ENCODE measurements at places on chromosomes 1 and 21.

DNA sequence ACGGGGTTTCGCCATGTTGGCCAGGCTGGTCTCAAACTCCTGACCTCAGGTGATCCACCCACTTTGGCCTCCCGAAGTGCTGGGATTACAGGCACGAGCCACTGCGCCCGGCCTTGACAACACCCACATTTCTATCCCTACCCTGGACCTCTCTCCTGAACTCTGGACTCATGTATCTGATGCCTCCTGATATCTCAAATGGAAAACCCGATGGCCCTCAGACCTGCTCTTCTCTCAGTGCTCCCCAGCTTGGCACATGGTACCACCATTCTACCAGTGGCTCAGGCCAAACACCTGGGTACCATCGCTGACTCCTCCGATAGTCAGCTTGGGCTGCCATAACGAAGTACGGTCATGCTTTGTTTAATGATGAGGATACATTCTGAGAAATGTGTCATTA lies 8.5 kb upstream of the RHBG start:
- DNase-seq: no peak

DNA sequence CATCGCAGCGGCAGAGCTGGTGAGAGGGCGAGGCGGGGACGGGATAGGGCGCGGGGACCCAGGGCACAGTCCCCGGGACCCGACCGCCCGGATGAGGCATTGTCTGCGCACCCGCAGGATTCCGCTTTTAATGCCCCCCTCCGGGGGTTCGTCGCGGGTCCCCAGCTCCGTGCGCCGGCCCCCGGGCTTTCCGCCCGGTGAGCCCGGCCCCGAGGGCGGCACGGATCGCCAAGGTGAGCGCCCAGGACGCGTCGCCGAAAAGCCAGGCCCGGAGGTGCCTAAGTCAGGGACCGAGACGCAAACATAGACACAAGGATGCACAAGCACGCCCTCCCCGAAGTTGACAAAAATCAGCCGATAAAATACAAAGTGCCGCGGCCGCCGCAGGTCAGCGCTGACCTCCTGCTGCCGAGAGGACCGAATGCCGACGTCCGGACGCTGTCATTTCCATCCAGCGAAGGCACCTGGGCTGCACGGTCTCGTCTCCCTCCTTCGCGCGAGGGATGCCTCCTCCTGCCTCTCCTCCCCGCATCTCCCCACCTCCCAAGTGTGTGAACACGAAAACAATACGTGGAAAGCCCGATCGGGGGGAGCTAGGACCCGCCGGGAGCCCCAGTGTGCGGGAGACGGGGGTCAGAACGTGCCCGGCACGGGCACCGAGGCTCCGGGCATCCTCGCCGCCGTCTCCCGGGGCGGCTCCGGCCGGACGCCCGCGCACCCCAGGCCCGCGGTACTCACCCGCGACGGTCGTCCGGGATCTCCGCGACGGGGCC lies 101.1 kb upstream of the SOD1 start:
- peak; percentile 43 for DNase-seq

GRCh38 chr21:29416268-29416667 lies 117.5 kb downstream of the BACH1 start:
- no peak for DNase-seq

DNA sequence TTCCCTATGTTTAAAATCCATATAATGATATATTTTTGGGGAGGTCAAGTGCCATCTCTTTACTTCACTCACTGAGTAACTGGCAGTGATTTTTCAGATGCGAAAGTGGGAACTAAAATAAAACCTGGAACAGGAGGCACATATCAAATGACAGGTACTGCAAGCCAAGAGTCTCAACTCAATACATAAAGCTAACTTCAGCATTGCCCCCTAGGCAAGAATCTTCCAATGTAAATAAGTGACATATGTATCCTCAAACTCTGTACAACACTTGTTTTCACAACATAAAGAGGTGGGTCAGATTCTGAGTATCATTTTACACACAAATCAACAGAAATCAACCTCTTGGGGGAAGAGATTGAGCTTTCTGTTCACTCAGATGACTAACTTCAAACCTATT lies 18.1 kb downstream of the DCAF8 start:
- no peak for DNase-seq

DNA sequence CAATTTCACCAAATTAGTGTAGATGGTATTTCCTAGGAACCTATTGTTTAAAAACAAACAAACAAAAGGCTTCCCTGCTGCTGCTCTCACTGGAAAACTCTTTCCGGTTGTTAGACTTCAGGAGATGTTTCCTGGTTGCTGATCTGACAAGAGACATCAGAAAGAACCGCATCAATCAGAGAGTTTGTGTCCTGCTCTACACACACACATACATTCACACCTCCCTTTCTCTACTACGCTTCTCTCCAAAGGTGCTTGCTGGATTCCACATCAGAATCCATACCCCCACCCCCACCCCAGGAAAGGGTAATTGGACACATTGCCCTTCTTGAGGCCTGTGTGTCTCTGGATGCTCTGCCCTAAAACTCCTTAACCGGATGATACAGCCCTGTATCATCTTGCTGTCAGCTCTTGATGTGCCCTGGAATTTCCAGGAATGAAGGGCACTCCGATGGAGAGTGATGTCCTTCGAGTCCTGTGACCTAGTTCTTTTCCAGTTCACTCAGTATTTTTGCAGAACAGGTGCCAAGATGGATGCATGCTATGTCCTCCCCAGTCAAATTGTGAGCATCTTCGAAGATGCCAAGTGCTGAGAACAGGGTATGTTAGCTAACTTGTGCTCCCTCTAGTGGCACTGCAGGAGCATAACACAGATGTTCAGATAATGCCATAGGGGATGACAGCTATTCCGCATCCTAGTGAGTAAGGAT lies 113.7 kb upstream of the SLC35F3 start:
- peak; percentile 79 for DNase-seq

GRCh38 chr21:36403713-36404112 lies 18.5 kb downstream of the CHAF1B start:
- no peak for DNase-seq

- no peak for DNase-seq
Measured at GRCh38 chr1:211683396-211684297, 8.2 kb upstream of the NEK2 start.

DNA sequence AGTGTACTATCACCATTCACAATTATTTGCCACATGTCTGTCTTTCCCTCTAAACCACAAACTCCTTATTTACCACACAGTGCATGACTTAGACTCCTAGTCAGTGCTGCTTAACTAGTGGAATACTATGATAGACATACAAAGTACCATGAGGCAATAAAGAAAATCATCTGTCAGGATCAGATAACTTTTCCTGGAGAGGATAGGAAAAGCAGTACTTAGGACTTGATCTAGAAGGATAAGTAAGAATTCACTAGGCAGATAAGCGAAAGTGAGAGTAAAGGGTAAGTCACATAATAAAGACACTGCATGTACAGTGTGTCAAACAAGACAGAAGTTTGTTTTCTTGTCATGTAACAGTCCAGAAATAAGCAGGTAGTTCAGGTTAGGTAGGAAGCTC lies 21.2 kb upstream of the TSPAN1 start:
- no peak for DNase-seq

GRCh38 chr1:210272666-210273065 lies 40.1 kb downstream of the SERTAD4 start:
- peak; percentile 52 for DNase-seq

DNA sequence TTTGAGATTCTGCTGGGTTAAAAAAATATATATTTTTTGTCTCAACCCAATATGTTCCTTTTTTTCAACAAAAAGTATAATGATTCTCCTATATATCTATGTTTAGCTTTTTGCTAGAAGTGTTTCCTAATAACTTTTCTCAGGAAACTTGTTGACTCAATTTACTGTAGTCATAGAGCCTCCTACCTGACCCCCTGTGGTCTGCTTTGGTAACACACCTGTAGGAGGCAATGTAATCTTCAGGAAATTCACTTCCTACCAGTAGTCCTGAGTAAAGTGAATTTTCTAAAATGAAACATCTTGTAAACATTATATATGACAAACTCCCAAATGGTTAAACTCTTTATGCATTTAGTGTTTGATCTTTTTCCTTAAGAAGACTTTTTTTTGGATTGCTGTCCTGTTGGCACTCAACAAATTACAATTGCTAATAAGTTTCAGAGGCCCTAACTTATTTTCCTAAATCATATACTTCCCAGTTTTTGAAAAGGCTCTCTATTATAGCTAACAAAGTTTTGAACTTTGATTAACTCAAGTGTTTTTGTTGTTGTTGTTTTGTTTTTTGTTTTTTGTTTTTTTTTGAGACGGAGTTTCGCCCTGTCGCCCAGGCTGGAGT lies 118.3 kb downstream of the OLFML2B start:
- peak; percentile 31 for DNase-seq

GRCh38 chr1:153659175-153659534 lies 652 bp downstream of the SNAPIN start:
- no peak for DNase-seq

DNA sequence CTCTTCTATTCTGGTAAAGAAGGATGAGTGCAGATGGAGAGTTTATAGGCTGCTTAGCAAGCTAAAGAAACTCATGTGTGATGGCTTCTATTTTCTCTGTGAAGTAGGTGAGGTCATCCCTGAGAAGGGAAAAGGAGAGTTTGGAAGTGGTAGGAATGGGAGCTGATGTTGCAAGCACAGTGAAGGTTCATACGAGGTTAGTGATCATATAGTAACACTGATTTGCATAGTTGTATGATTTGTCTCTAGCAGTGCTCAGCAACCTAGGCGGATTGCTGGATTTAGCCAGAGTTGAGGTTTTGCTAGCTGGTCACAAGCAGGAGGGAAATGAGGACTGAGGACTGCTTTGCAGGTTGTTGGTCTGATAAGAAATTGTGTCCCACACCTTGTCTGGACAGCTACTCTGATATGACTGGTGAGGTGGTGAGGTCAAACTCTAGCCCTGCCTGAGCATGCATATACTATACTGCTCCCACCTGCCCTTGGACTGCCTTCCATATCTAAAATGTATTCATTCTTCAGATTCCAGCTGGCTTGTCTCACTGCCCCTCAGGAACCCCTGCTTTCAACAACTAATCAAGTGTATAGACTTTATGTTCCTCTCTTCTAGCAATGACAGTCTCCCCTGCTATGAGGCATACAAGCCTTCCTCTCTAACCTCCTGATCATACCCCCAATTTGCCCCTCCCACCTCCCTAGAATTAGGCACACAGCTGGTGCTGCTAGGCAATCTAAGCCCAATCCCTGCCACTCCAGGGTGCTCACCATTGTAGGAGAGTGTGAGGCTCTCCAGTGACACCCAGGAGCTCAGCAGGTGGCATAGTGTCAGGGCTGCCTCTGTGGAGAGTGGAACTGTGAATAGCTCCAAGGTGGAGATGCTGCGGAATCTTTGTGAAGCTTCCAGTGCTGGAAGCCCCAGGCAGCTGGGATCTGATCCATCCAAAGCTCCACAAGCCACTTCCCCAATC lies 18.5 kb downstream of the LRRC41 start:
- DNase-seq: no peak

DNA sequence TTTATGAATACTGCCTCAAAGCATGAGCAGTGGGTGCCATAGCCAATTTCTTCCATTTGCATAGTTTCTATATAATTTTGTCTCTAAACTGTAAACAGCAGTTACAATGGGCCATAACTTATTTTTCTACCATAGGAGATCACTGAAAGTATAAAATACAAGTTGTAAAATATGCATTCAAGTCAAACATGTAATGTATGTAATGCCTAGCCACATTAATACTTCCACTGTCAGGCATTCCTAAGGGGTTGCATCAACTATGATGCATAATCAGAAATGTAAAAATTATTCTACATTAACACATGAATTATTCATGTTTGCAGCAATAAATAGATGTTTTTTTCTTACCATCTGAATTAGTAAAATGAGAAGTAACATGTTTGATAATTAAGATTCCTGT lies 560.3 kb upstream of the ZP4 start:
- no peak for DNase-seq

DNA sequence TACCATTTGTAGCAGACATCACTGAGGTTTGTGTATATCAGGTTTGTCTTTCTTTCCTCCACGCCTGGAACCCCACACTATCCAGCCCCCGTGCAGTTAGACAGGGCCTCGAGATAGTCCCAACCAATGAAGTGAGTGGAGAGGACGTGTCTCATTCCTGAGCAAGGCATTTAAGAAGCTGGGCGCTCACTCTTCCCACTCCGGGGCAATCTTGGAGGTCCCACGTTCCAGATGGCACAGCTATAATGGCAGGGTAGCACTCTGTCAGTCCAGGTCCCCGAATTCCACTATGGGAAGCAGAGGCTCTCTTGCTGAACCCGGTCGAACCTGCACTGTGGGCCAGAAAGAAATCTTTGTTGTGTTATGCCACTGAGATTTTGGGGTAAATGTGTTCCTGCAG lies 57.3 kb upstream of the CSF3R start:
- DNase-seq: no peak

DNA sequence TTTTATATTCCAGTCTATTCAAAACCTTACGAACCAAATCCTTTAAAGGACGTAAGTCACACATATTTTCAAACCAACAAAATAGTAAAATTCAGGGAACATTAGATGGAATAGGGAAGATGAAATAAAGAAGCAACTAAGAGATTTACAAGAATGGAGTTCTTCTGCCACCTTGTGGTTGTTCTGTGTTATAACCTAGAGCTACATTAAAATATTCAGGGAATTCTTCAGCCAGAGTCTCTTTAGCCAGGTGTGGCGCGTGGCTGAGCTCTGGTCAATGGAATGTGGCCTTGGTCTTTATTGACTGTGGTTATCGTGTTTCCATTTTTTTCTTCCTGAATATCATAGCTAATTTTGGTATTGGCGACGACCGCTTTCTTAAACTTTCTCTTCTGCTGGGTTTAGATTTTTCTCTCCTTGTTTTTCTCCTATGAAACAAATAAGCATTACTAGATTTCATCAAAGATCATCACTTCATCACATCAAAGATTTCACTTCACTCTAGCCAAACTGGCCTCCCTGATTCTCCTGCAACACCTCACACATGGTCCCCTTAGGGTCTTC lies 221.3 kb downstream of the MRPL39 start:
- peak; percentile 72 for DNase-seq

DNA sequence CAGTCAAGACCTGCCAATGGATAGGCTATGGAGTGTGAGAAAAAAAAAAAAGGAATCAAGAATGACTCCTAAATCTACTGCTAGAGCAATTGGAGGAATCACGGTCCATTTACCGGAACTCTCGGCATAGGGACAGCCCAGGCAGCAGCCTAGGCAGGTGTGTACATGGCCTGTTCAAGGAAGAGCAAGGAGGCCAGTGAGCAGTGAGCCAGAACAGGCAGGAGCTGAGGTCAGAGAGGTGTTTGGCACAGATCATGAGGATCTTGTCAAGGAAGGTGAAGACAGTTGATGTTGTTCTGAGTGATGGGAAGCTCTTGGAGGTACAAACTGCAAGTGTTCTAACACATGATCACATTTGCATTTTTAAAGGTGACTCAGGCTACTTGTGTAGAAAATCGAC lies 40.6 kb upstream of the HHAT start:
- DNase-seq: no peak

DNA sequence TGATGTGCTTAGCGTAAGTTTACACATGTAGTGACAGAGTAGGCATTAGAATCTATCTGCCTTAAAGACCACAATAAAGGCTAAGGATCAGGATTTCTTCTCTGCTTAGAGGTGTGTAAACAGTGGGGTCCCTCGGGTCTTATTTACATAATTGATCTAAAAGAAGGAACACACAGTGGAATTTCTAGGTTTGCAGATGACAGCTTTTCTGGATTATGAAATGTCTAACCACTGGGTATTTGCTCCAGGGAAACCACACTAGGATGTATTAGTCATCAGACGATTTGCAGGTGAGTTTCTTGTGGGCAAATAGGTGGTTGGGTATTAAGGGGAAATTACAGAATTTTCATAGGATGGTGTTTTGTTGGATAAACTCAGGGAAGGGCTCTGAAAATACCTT lies 5.8 kb downstream of the LRRC8D start:
- no peak for DNase-seq

- DNase-seq: no peak
Measured at GRCh38 chr1:168121401-168122011, 15.2 kb downstream of the GPR161 start.
